GM23248 (cell line): ENCODE measurements at places on chromosomes 4 and X. TPM values are rescaled to one million over a fixed set of nuclear protein-coding genes. Genes with fewer than 3 reads are reported as not detected.

DNA sequence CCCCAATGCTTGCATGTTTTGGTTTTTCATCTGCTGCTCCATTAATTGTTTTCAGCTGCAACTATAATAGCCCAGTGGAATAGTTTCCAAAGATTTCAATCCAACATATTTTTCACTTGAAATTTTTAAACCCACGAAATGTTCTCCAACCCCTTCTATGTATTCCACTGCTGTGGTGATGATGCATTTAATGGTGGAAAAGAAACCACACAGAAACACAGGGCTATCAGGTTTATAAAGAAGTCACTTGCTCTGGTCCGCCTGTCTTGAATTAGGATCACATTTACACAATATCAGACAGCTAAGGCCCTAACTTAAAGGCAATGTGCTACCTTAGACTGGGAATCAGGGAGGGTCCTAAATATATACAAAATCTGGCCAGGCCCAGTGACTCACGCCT lies 35.0 kb downstream of the OPHN1 start:
- no peak for DNase-seq

- DNase-seq, result peak; percentile 46
Measured at GRCh38 chr4:73984736-73985527, 3.1 kb downstream of the PPBP start.

DNA sequence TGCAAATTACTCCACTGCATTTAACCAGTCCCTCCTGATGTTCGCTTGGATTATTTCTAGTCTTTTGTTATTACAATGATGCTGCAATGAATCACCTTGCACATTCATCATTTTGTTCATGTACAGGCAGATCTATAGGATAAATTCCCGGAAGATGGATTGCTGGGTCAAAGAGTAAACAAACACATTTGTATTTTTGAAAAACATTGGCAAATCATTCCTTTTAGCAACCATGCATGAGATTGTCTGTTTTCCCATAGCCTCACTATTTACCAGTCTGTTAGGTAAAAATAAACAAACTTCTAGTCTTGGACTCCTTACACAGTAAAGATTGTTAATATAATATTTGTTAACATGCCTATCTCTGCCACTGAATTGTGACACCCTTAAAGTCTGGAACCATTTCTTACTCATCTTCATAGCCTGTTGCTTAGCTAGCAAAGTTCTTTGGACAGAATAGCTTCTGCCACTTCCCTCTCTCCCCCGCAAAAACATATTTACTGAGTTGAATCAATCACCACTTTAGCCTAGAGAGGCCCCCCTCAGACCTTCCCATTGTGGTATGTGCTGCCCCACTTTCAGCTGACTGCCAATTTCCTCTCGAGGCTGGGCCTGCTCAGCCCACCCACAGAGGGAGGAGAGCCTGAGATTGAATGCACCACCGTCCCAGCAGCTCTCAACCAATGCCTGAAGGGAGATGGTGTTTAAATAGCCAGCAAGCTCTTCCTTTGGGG lies 108.4 kb upstream of the ATXN3L start:
- peak; percentile 70 for DNase-seq

DNA sequence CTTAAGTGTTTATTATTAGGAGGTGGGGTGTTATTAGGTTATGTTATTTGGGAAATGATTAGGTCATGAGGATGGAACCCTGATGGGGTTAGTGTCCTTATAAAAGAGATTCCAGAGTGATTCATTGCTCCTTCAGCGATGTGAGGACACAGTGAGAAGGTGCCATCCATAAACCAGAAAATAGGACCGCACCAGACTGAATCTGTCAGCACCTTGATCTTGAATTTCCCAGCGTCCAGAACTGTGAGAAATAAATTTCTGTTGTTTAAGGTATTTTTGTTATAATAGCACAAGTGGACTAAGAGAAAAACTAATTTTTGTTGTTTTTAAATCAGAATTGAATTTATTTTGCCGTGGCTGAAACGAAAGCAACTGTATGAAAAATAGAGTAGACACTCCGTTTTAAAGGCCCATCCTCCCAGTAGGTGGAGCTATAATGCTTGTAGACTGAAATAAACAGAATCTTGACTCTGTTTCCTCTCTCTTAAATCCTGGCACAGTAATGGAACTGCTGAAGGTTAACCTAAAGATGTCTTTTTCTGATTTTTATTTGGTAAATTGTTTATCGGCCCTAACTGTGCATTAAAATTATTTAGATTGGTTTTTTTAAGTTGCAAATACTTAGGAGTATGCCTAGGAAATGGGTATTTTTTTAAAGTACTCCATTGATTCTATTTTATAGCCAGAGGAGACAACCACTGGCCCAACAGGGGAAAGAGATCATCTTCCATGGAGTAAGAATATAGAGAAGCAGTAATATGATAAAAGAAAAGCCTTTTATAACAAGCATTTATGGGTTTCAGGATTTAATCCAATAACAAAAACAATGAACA lies 133.2 kb upstream of the ADAMTS3 start:
- DNase-seq, result peak; percentile 73

DNA sequence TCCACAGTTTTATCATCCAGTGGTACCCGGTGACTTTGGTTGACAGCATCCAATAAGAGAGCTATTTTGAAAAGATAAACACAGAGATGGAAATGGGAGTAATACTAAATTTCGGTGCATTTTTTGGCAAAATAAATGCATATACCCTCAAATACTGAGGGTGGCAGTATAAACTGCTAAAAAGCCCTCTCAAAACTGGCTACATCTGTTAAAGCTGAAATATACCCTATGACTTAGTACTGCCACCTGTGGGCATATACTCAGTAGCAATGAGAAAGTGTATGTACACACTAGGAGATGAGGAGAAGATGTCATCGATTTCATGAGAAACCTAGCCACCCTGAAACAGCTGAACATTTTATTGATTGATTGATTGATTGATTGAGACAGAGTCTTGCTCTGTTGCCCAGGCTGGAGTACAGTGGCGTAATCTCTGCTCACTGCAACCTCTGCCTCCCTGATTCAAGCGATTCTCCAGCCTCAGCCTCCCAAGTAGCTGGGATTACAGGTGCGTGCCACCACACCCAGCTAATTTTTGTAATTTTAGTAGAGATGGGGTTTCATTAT lies 12.2 kb upstream of the TMEM128 start:
- peak; percentile 79 for DNase-seq

DNA sequence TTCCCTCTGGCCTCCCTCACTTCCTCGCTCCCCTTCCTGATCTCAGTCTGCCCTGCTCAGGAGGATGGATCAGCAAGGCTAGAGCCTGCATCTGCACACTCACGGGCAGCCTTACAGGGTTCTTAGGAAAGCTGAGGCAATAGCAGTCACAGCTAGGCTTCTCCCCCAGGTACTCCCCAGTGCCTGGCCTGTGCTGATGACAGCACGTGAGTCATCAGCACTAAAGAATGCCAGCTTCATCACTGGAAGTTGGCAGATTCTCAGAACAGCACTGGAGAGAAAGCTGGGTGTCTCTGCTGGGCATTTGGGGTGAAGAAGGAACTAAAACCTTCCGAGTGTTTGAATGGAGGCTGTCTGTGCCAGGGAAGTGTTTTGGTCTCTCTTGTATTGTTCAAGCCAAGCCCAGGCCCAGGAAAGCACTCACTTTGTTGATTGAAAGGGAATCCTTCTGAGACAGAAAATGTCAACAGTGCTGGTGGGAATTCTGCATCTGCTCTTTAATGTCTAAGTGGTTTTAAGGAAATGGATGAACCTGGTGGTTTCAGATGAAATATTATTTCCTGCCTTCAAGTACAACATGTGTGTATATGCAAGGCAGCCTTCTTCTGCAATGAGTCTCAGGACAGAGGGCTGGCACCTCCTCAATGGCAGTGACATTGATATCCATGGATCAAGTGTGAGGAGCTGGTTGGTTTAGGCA lies 73.0 kb upstream of the SCOC start:
- peak; percentile 87 for DNase-seq

GRCh38 chr4:16411501-16412085 lies 185.3 kb upstream of the TAPT1 start:
- DNase-seq, result no peak

GRCh38 chrX:115589419-115589818 lies 28.4 kb downstream of the PLS3 start:
- peak; percentile 38 for DNase-seq

GRCh38 chrX:115134382-115134781 lies 54.8 kb upstream of the RBMXL3 start:
- no peak for DNase-seq

DNA sequence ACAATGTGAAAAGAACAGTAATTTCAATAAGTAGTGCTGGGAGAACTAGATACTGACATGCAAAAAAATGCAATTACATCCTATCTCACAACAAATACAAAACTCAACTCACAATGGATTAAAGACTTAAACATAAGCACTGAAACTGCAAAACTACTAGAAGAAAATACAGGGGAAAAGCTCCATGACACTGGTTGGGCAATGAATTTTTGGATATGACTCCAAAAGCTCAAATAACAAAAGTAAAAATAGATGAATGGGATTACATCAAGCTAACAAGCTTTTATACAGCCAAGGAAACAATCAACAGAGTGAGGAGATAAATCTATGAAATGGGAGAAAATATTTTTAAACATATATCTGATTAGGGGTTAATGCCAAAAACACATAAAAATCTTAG lies 53.1 kb downstream of the ANKRD17 start:
- DNase-seq, result no peak

APLN gene
- 0.43 and 1.1 TPM in 2 replicates for total RNA-seq

SERPINA7 gene
- total RNA-seq, result not detected in 2 replicates

CTAG1B gene
- not detected in 2 replicates for total RNA-seq

SHOX gene
- total RNA-seq, result not detected in 2 replicates

ALB gene
- total RNA-seq, result not detected in 2 replicates

CTSO gene
- total RNA-seq, result 11.2 and 15.2 TPM in 2 replicates

CLCN5 gene
- total RNA-seq, result 2.9 and 4.6 TPM in 2 replicates
